ENCODE measurements at places on chromosomes 6 and 20.

DNA sequence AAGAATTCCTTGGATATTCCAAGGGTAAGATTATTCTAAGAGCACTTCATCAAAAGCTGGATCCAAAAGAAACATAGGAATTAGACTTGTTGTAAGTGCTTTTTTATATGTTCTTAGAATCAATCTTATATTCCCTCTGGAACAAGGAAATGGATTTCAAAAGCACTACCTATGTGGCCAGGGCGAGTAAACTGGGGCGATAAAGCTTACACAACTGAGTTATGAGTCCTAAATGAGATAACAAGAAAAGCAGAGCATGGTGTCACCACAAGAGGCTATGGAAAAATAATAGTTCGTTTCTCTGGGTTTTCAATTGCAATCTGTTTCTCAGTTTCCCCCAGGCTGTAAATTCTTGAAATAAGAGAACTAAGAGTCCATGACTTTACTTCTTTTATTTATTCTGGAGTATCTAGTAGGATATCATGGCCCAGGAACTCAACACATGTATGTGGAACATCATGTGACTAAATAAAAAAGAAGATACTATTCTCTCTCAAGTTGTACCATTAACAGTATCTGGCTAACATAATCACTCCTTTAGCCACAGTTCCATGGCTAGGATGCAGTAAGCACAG, 51.5 kb downstream of the NUDT3 start:
- DNase-seq = no peak

DNA sequence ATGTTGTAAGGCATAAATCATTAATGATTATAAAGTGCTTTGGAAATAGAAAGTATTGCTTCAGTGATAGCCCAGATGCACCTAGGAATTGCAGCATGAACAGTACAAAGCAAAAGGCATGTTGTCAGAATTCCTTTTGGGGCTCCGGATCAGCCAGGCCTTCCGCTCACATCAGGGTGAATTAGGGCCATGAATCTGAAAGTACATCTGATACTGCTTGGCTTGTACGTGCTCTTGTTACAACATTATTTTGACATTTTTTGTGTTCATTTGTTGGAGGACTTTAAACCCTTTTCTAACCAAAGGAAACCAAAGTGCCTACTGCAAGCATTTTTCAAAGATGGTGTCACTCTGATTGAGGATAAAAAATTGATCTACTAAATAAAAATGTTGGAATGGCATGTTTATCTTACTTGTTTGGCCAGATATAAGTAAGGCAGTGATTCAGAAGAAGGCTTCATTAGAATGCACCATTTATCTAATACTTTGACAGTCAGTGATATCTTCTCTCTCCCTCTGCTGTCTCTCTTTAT, 1005.6 kb upstream of the FLRT3 start:
- DNase-seq = no peak

GRCh38 chr20:14700639-14700960, 363.2 kb upstream of the FLRT3 start:
- no peak for DNase-seq

DNA sequence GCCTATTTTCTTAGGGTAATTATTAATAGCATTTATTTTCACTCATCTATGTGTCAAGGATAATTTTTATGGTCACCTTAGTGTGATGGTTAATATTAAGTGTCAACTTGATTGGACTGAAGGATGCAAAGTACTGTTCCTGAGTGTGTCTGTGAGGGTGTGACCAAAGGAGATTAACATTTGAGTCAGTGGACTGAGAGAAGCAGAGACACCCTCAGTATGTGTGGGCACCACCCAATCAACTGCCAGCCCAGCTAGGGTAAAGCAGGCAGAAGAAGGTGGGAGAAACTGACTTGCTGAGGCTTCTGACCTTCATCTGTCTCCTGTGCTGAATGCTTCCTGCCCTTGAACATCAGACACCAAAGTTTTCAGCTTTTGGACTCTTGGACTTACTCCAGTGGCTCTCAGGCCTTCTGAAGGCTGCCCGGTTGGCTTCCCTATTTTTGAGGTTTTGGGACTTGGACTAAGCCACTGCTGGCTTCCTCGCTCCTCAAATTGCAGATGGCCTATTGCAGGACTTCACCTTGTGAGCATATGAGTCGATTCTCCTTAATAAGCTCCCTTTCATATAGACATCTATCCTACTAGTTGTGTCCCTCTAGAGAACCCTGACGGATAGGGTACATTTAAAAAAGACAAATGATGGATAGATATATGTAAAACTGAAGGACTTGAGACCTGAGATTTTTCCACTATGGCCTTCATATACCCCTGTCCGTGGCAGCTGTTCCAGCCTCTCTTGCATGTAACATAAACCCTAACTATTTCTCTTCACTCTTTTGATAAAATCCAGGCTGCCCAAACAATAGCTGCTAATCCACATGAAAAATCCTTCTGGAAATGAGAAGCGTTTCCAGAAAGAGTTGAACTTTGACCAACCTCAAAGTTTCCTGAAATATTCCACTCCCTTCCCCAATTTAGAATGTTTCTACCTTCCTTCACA, 62.1 kb upstream of the RGS17 start:
- DNase-seq = no peak

DNA sequence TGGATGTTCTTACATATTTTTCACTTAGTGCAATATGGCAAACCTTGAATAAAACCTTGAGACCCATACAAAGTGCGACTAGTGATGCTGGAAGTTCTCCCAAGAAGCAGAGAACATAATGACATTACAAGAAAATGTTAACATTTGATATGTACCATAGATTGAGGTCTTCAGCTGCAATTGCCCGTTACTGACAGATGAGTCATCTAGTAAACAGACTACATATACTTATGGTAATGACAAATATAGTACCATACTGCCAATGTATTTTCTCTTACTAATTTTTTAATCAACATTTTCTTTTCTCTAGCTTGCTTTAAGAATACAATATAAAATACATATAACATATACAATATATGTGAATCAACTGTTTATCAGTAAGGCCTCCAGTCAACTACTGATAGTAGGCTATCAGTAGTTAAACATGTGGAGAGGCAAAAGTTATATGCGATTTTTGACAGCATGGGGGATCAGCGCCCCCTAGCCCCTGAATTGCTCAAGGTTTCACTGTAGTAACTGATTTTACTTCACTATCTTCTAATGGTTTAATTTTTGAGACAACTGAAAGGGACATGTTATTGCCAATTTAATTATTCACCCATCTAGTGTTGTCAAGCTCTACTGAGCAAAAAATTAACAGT, 166.7 kb upstream of the ADGRB3 start:
- DNase-seq = no peak

DNA sequence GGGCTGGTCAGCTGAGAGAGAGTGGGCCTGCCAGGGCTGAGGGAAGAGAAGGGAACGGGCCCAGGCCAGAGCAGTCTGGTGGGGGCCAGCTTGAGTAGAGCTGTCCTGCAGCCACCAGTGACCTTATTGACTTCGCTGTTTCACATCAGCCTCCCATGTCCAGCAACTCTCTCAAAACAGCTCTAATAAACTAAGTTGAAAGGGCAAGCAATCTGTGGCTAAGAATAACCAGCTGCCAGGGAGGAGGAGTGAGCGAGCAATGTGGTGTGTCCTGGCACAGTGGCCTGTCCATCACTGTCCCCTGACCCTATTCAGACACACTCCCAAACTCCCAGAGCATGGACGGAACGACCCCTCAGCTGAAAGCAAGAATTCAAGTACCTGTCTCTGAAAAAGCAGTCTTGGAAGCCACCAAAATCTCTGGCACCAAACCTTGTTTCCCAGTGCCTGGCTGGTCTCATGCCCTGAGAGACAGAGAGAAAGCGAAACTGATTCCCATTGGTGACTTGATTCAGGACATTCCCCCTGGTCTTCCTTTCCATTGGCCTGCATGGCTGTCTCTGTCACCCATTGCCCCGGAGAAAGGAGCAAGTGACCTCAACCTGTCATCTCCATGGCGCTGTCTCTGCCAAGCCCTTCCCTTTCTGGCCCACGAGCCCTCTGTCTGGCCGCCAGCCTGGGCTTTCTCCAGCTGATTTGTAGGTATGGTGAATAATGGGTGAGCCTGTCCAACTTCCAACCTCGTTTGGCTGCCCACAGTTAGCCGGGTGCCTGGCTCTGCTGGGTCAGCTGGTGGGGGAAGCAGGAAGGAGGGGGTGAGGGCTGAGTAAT, at the start of gene DDO:
DDO (minus strand) TSS at position 490 of the 831 bp plus-strand sequence. CDS start 2,113 bp downstream, outside the sequence.
- no peak for DNase-seq

GRCh38 chr6:28776269-28777146, 147.3 kb downstream of the TRIM27 start:
- no peak for DNase-seq

- no peak for DNase-seq
Measured at GRCh38 chr20:1122388-1123315, 4.2 kb downstream of the PSMF1 start.

DNA sequence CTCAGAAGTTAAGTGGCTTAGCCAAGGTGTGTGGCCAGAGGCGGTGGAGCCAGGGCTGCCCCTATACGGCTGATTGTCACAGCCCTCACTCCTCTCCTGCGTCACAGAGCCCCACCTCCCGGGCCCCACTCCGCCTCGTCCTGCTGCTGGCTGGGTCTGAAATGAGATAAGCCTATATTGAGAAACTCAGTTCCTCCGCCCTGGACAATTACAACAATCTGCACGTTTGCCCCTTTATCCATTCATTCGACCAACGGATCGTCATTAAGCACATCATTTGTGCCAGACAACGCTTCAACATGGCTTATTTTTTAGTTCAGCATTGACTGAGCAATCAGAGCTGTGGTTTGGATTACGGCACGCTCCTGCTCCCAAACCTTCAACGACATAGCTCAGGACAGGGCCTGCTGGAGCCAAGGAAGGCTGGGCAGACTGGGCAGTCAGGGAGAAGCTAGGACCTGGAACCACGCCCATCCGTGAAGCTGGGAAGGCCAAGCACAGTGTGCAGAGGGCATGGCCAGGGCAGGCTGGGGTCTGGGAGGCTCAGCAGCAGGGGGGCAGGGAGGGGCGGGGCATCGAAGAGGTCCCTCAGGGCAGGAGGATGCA, 16.6 kb upstream of the EZR start:
- DNase-seq = peak; percentile 50

DNA sequence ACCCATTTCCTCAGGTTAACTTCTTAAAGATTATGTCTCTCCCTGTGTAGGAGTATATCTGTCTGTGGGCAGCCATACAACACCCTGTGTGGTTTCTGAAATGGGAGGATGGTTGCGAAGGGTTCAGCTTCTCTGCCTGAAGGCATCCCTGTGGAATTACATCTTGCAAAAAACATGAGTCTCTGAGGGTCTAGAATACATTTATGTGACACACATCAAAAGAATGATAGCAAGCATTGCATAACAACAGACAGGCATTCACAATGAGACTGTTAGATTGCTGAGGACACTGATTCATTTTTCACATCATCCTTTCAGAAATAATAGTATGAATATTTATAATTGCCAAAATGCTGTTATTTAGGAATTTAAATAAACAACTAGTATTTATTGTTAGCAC, 670.9 kb downstream of the HTR1B start:
- no peak for DNase-seq

- DNase-seq = no peak
Measured at GRCh38 chr6:79776076-79776475, 144.9 kb downstream of the SH3BGRL2 start.

DNA sequence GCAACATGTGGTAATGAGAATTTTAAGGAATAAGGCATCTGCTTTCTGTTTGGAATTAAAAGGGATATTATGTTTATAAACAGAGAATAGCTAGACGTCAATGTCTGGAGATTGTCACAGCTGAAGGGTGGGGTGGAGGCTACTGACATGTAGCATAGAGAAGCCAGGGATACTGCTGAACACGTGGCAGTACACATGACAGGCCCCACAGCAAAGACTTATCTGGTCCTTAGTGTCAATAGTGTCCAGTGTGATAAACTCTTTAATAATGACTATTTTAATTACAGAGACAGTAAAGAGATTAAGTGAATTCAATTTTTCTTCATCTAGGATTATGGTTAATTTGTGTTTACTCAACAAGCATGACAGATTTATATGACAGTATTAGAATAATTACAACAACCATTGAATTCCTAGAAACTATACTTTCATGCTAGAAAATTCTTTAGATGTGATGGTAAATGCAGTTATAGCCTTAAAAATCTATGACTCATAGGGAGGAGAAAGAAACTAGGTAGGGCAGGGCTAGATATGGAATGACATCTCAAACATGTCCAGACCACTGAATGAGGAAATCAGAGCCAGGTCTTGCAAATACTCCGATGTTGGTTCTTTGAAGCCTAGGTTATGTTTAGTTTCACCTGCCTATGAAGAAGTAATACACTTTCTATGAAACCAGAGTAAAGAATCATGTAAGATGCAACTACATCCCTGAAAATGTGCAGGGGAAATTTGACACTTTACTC, 399.5 kb downstream of the PHF3 start:
- no peak for DNase-seq

GRCh38 chr6:104862456-104862855, 2.7 kb upstream of the HACE1 start:
- no peak for DNase-seq

DNA sequence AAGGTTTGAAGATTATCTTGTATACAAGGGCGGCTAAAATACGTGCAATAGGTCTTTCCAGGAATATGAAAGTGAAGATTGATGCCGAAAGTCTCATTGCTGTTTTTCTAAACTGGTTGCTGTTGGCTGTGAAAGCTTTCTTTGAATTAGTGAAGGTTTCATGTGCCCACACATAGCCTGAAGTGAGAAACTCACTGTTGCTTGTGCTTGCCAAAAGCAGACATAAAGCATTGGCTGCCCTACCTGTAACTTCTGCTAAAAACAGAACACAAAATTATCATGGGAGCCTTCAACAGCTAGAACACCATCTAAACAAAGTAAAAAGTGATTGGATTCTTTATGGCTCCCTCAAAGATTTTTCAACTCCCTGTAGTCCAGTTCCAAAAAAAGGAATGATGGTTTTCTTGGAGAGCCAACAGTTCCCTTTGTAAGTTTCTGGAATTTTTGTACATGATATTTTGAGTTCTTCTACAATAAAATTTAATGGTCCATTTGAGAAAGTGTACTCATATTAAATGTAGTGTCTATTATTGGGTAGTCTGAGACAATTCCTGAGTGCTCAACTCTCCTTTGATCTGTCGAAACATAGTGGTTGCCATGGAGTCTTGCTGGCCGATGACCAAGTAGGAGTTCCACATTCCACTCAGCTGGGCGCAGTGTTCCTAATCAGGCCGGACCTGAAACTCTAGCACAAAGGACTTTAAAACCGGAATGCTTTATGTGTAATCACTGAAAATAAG, 68.5 kb downstream of the PLEKHG1 start:
- peak; percentile 33 for DNase-seq

DNA sequence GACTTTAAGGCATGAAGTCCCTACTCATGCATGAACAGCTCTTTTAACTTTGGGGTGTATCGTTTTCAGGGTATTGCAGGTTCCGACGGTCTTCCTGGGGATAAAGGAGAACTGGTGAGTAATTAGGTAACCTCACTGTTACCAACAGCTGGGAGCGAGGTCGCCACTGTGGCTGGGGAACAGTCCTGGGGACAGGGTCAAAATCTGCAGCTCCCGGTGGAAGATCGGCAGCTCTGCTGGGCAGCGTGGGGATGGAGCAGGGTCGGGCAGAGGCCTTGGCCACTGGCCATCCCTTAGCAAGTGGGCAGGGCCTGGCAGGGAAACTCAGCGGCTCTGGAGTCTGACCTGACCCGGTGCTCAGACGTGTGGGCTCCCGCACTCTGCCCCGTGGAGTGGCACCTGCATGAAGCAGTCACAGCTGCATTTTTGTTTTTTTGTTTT, 16.1 kb downstream of the COL9A3 start:
- DNase-seq = no peak

GRCh38 chr20:62539198-62540045, 63.6 kb upstream of the GATA5 start:
- no peak for DNase-seq

GRCh38 chr6:105794239-105794638, 291.9 kb upstream of the PRDM1 start:
- DNase-seq = peak; percentile 18

All from NCI-H510A (cell line).